Glomerular endothelial cell (primary cell): ENCODE measurements at places on chromosomes 1 and 21. TPM values are rescaled to one million over a fixed set of nuclear protein-coding genes. Genes with fewer than 3 reads are reported as not detected.

RHEX gene
- total RNA-seq = not detected in 2 replicates

DNA sequence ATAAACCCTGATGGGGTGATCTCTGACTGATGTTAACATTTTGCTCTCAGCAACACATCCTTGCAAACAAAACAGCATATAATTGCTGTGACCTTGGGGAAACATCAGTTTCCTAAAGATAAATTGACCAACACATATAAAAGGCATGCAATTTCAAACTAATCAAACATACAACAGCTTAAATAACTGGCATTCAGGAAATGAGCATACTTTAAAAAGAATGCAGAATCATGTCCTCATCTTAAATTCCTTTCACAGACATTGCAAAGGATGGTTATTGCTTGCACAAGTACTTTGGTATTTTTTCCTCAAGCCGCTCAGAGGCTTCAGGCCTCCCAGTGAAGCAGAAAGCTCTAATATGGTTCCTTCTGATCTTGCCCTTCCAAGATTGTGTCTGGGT is 53.4 kb upstream of the RGS18 start:
- DNase-seq = peak; percentile 95

GRCh38 chr1:31433396-31433930 is 20.4 kb downstream of the SERINC2 start:
- no peak for DNase-seq

- no peak for DNase-seq
Observed at GRCh38 chr1:23590058-23590783, 30.9 kb upstream of the ID3 start.

- DNase-seq = no peak
Observed at GRCh38 chr1:158833264-158833663, 2.1 kb downstream of the MNDA start.

GRCh38 chr1:152869808-152870419 is 8.2 kb upstream of the SMCP start:
- peak; percentile 25 for DNase-seq

PPIAL4G gene
- total RNA-seq = not detected in 2 replicates

CSMD2 gene
- total RNA-seq = 0.12 and 0.15 TPM in 2 replicates

DNA sequence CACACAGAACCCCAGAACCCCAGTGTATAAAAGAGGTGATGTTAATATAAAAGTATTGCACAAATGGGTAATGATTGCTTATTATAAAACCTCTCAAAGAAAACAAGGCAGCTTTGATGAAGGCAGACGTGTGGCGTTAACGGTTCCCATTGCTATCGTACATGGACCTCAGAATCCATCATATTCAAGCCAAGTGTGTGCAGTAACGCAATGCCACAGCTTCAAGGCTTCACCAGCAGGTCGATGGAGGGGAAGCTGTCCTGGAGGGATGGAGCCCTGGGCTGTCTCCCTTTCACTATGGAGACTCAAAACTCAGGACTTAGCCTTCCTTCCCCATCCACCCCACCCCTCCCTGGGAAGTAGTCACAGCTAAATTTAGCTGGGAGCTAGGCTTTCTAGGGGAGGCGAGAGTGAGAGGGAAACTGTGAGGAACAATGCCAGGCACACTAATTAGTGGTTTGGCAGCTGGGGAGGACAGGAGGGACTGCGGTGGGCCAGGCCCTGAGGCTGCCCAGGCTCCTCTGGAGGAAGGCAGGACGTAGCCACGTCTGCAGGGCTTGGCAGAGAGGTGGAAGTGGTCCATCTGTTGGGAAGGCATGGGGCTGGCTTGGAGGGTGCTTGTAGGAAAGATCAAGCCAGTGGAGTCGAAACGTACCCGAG is 121.2 kb downstream of the HMGB4 start:
- DNase-seq = no peak

GRCh38 chr1:202113690-202114300 is 8.9 kb upstream of the GPR37L1 start:
- no peak for DNase-seq

TDRD10 gene
- total RNA-seq = 1.6 and 4.3 TPM in 2 replicates

GRCh38 chr1:174169342-174169741 is 10.0 kb downstream of the RABGAP1L start:
- DNase-seq = no peak

GRCh38 chr21:36784947-36785346 is 86.0 kb downstream of the SIM2 start:
- no peak for DNase-seq

DNA sequence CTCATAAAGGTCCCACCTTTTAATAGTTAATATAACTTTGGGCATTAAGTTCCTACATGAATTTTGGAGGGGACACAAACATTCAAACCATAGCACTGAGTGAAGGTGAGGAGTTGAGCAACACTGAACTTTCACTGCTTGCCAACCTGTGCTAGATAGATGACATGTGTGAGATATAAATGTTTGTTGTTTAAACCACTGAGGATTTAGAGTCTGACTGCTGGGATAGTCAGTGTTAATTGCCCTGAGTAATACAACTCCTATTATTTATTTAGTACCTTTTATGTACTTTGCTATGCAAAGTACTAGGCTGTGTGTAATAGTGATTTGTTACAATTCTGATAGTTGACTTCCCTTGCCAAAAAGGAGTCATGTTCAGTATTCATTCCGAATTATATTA is 32.4 kb upstream of the SLC16A1 start:
- DNase-seq = no peak

DNA sequence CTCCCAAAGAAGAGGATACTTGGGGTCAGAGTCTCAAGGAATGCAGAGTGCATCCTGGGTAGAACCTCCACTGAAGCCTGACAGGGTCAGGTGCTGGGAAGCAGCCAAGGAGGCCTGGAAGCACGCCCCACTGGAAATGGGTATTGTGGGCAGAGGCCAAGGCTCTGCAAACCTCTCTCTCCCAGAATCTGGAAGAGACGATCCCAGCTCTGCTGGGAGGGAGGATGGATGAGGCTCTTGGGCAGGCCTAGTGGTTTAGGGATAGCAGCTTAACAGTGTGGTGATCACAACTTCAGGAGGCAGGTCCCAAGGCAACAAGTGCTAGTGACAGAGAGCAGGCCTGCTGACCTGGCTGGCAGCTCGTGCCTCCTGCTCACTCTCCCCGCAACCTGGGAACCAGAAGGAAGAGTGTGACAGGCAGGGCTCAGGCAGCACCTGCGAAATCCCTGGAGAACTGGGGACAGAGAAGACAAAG is 641.0 kb downstream of the PLPP3 start:
- DNase-seq = no peak

CD34 gene
- total RNA-seq = 54.0 and 307 TPM in 2 replicates

DNA sequence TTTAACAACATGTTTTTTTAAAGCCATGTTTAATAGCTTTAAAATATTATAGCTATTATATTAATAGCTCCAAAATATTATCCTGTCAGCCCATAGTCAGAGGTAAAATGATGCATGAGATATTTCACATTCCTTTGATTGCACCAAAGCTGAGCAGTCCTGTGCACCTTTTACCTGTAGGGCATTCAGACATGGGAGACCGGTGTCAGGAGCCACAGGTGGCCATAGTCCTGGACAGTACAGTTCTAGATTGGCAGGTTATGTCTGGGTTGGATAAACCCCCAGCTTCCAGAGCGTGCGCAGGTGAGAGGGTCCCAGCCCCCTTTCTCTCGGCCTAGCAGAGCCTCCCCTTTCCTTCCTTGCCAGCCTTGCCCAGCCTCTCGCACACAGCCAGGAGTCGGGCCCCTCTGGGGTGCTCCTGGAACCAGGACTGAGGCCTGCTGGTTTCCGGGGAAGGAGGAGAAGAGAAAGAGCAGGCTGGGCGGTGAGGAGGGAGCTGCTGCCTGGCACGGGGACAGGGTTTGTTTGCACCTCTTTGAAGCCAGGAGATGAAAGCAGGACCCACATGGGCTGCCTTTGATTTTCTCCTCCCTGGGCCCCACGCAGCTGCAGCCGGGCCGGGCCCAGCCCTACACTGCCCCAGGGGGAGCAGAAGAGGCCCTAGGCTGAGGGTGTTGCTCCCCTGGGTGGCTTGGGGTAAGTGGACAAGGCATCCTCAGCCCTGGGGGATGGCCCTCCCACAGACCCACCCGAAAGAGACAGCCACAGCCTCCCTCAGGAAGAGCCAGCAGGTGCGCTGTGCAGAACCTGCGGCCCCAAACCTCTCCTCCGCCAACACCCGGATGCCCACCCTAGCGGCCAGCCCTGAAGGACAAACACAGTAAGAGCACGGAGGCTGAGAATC is 75.2 kb upstream of the TARDBP start:
- DNase-seq = no peak

DNA sequence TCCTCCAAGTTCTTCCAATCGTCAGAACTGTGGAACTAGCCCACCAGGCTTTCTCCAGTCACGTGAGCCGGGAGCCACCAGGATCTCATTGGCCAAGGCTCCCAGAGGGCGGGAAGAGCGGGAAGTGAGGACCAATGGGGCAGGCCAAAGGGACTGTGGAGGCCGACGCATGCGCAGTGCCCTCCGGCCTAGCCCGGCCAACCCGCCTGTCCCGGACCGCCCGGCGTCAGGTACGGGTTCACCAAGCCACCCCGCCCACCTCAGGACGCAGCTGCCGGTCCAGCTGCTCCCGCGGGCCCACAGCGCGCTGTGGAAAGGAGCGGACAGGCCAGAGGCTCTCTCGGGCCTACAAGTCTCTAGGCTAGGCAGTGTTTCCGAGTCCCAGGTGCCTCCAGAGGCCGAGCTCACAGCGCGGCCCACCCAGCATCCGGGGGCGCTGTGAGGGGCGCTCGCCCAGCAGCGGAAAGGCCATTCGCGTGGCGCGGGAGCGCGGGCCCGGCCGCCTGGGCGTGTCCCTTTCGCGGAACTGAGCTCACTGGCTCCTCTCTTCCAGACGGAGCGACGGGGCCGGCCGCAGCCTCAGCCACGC is 10.9 kb downstream of the OR14I1 start:
- DNase-seq = no peak

FRRS1 gene
- 1.2 and 2.1 TPM in 2 replicates for total RNA-seq

GRCh38 chr1:230219174-230220067 is 152.4 kb downstream of the GALNT2 start:
- DNase-seq = no peak

CRYBG2 gene
- total RNA-seq = under 0.01 TPM in 1 of 2 replicates, not detected in the other

KRTAP25-1 gene
- total RNA-seq = not detected in 2 replicates

DNA sequence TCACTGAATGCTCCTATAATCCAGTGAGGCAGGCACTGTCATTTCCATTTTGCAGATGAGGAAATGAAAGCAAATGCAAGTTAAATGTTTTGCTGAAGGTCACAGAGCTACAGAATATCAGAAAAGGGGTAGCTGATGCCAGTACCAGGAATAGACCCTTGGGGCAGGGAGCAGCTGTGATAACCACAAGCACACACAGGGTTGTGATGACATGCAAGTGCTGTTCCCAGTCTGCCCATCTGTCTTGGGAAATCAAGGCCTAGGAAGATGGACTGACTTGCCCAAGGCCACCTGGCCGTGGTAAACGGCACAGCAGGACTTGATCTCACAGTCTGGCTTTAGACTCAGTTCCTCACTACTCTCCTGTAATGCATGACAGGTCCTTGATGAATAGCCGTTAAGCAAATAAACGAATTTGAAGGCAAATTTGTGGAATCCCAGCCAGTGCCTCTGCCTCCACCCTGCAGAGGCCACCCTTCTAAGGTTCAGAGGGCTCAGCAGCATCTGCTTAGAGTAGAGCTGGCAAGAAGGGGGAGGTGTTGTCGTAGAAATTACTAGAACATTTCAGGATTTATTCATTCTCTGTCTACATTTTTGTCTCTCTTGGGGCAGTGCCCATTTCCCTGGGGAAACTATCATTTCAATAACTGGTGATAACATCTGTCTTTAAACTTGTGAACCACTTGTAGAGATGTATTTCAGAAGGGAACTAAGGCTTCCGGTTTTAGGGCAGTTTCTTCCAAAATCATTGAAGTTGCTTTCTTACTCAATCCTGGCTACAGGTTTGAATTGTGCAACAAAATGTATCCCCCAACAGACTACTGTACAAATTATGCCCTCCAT is 53.2 kb upstream of the MRPS6 start:
- no peak for DNase-seq

DNA sequence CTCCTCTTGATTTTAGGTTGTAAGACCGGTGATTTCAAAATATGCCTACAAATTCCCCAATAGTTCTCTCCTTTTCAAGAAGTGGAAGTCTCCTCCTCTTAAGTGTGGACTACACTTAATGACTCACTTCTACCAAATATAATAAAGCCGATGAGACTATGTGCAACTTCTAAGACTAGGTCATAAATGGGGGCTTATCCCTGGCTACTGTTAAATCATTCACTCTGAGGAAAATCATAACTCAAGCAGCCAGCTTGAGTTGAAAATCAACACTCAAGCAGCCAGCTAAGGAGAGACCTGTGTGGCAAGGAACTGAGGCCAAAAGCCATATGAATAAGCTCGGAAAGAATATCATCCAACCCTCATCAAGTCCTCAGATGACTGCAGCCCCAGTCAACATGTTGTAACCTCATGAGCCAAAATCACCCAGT is 49.6 kb upstream of the PSMG1 start:
- DNase-seq = no peak

GRCh38 chr21:29193072-29193471 is 62.6 kb downstream of the MAP3K7CL start:
- DNase-seq = no peak

- DNase-seq = no peak
Observed at GRCh38 chr1:23424293-23425192, at the start of gene TCEA3. TCEA3 (minus strand) TSS chr1:23424748; CDS start chr1:23424633, 115 bp downstream.

OR2M3 gene
- total RNA-seq = not detected in 2 replicates
